ENCODE measurements at places on chromosomes 2 and 18. TPM values are rescaled to one million over a fixed set of nuclear protein-coding genes. Genes with fewer than 3 reads are reported as not detected.
A peak's percentile ranks its signal among the peaks of the same experiment; 100 is the strongest.

DNA sequence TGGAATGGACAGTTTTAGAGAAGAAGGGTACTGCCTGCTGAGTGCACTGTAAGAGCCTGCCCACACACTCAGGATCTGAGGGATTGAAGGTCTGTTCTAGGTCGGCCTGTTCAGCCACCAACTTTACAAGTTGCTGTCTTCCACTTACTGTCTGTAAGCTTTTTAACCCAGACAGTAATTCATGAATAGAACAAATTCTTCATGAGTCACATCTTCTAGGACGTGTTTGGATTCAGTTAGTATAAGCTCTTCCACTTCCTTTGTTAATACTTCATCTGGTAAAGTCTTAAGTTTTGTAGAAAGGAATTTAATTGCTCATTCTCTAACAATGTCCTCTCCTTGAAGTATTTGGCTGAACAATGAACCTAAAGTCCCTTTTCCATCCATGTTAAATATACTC lies 74.6 kb downstream of the PDE11A start:
- no peaks in the 10 kb centered on the region for H3K36me3 ChIP-seq
- no peak overlapping the region for H3K4me3 ChIP-seq
- H3K27ac ChIP-seq = no peak overlapping the region

DNA sequence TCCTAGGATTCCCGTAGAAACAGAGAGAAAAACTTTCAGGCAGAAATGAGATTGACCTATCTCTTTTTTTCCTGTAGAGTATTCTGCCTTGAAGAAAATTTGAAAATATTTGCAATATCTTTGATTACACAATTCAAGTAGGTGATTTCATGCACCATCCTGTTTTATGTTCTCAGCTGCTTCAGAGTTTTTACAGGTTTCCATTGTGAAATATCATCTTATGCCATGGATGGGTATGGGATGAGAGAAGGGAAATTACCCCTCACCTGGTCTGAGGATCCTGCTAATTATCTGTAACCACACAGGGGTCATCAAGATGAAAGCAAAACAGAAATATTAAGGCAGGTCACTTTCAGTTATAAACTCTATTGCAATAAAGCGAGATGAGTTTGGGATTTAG lies 264.8 kb downstream of the TXNL1 start:
- no peaks in the 10 kb centered on the region for H3K27me3 ChIP-seq
- no peaks in the 10 kb centered on the region for H3K36me3 ChIP-seq
- no peak for DNase-seq

GRCh38 chr2:96452053-96452452 lies 53.1 kb downstream of the NEURL3 start:
- no peak overlapping the region for H3K27ac ChIP-seq
- H3K4me3 ChIP-seq = no peak overlapping the region
- H3K27me3 ChIP-seq = peaks cover 23% of the 10 kb centered on the region
- no peaks in the 10 kb centered on the region for H3K36me3 ChIP-seq

DNA sequence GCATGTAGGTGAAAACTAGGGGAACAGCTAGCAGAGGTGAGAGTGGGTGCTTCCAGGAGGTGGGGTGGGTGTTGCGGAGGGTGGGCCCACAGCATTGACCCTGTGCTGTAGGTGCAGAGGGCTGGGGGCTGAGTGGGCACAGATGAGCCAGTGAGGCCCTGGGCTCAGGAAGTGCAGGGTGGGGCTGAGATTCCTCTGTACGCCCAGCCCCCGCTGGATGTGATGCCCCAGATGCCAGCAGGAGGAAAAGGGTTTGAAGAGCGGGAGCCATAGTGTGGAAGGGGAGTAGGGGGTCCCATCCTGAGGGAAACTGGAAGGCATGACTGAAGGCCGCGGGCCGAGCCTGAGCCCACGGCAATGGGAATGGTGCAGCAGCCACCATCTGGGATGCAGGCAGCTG lies 14.1 kb upstream of the OTOS start:
- H3K27ac ChIP-seq = no peak overlapping the region
- no peaks in the 10 kb centered on the region for H3K4me1 ChIP-seq
- DNase-seq = no peak
- no peak overlapping the region for H3K4me3 ChIP-seq
- peaks cover 23% of the 10 kb centered on the region for H3K27me3 ChIP-seq

DNA sequence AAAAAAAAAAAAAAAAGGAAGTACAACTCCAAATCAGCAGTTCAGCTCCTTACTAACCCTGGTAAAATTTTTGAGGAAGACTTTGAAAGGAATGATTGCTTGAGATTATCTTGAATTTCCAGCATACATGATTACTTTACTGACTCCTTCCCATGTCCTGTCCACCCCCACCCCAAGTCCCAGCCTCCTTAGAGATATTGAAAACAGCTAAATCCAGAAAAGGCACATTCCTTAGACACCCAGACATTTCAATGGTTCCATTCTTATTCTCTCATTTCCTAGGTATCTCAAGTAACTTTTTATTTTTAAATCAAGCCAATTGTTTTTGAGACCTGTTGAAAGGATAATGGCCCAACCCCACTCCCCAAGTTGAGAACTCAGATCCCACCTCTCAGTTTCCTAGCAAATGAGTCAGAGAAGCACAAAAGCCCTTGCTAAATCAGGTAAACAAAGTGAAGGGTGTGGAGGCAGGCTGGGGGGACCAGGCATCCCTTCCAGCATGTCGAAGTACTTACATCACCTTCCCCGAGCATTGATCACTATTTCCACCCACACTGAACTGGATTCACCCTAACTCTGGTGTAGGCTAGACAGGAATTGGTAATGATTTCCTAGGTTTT lies 95.4 kb upstream of the FZD7 start:
- no peak overlapping the region for H3K4me3 ChIP-seq
- peak overlapping the region; percentile 11 for H3K27ac ChIP-seq
- no peaks in the 10 kb centered on the region for H3K27me3 ChIP-seq
- no peak for DNase-seq

- no peak overlapping the region for H3K27ac ChIP-seq
- no peaks in the 10 kb centered on the region for H3K27me3 ChIP-seq
- DNase-seq = no peak
- H3K4me1 ChIP-seq = no peaks in the 10 kb centered on the region
- H3K36me3 ChIP-seq = no peaks in the 10 kb centered on the region
These were observed 480.8 kb downstream of the TMX3 start for GRCh38 chr18:68234131-68234530.

DNA sequence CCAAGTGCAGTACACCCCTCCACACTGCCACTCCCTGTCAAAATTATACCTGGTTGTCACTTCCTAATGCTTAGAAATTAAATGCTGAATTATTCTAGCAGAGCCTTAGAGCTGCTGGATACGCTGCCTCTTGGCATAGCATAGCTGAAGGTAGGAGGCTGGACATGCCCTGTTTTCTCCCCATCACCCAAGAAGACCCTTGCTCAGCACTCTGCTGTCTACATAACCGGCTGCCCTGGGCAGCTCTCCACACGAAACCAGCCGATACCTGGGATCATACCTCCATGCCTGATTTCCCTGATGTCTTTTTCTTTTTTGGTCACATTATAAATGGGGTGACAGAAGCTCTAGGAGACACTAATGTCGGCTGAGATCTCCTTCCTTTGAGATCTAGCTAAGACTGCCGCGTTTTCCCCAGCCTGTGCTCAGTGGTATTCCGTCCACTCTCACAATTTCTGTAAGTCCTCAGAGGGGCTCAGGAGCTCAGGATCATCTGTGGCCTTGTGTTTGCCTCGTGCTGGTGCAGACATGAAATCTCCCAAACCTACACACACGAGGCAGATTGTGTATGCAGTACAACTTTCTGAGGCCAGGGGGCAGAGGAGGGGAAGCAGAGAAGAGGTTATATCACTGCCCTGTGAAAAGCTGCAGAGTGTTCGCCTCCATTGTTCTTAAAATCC lies 13.5 kb upstream of the ZAP70 start:
- H3K4me1 ChIP-seq = peaks cover 10% of the 10 kb centered on the region
- H3K36me3 ChIP-seq = no peaks in the 10 kb centered on the region
- H3K4me3 ChIP-seq = no peak overlapping the region
- DNase-seq = peak; percentile 80
- no peaks in the 10 kb centered on the region for H3K27me3 ChIP-seq

DNA sequence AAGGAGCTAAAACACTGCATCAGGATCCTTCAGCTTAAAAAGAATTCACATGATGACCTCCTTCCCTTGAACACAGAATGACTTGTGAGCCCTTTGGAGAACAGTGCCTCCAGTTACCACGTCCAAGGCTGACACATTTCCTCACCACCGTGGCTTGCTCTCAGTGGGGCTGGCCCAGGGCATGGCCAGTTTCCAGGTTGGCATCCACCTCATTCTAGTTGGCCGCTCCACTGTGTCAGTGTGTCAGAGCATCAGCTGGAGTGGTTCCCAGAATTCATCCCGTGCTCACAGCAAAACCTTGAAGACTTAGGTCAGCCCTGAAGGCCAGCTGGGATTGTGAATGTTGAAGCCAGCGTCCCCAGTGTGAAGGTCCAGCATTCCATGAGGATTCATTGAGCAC lies 158.5 kb downstream of the INSIG2 start:
- H3K27me3 ChIP-seq = no peaks in the 10 kb centered on the region
- H3K4me1 ChIP-seq = no peaks in the 10 kb centered on the region
- H3K27ac ChIP-seq = no peak overlapping the region
- no peak for DNase-seq
- H3K4me3 ChIP-seq = no peak overlapping the region

GRCh38 chr2:238642973-238643372 lies 204.9 kb upstream of the TWIST2 start:
- no peaks in the 10 kb centered on the region for H3K4me1 ChIP-seq
- no peak overlapping the region for H3K27ac ChIP-seq
- peak; percentile 66 for DNase-seq
- H3K36me3 ChIP-seq = no peaks in the 10 kb centered on the region
- H3K4me3 ChIP-seq = no peak overlapping the region

DNA sequence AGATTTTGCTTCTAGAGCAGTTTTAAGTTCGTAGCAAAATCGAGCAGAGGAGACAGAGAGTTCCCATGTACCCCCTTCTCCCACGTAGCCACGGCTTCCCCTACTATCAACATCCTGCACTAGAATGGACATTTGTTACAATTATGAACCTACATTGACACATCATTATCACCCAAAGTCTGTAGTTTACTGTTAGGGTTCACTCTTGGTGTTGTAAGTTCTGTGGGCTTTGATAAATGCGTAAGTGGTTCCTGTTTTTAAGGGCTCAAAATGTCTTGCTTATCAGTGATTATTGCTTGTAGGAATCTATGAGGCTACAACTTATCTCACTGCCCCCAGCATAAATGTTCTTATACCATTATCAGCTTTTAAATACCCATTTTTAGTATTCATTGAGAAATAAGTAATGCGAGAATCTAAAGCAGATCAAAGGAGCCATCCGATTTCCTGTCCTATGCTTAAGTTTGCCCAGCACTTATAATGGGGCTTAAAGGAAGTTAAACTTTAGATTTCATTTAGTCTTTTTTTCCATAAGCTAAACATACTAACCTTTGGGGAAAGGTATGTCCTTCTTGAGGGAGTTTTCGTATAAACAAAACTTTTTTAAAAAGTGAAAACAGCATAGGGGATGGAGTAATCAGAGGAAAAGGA lies 118.7 kb downstream of the HAUS1 start:
- no peak for DNase-seq
- peaks cover 8% of the 10 kb centered on the region for H3K4me1 ChIP-seq

DNA sequence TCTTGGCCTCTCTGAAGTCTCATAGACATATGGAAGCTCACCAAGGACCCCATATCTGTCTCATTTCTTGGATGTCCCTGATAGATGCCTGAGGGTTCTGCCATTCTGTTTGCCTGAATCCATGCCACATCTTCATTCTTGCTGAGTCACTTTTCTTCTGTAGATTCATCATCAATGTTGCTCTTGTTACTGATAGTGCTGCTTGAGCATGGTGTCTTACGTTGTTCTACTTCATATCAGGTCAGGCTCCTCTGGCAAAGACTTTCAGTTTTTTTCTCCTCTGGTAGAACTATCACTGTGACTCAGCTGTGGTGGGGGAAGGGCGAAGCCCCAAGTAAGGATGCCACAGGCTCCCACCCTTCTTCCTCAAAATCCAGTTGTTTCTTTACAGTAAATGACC lies 885.2 kb downstream of the DCDC2C start:
- H3K4me3 ChIP-seq = no peak overlapping the region
- H3K27me3 ChIP-seq = no peaks in the 10 kb centered on the region
- H3K4me1 ChIP-seq = peaks cover 9% of the 10 kb centered on the region

- peaks cover 2% of the 10 kb centered on the region for H3K36me3 ChIP-seq
- H3K27ac ChIP-seq = no peak overlapping the region
- no peaks in the 10 kb centered on the region for H3K27me3 ChIP-seq
These were observed 24.1 kb downstream of the MTX2 start for GRCh38 chr2:176293334-176293733.

GRCh38 chr2:25373269-25373981 lies 31.7 kb upstream of the DNMT3A start:
- H3K4me3 ChIP-seq = no peak overlapping the region
- H3K27ac ChIP-seq = no peak overlapping the region
- no peaks in the 10 kb centered on the region for H3K27me3 ChIP-seq
- no peak for DNase-seq
- peaks cover 22% of the 10 kb centered on the region for H3K4me1 ChIP-seq
- no peaks in the 10 kb centered on the region for H3K36me3 ChIP-seq

The ACVR1C gene
- 0.08 TPM for total RNA-seq

The TUBB6 gene
- total RNA-seq = 116 TPM

All from osteocyte (in vitro differentiated cells).